ENCODE measurements at places on chromosomes 1 and 21. TPM values are rescaled to one million over a fixed set of nuclear protein-coding genes. Genes with fewer than 3 reads are reported as not detected.

Gene ABCG1
- 23.4 TPM for total RNA-seq

Gene CR1L
- total RNA-seq = 2.0 TPM

Gene CTSS
- total RNA-seq = 26.2 TPM

Gene RHBG
- not detected for total RNA-seq

Gene FCRL4
- total RNA-seq = not detected

Gene FAM72C
- total RNA-seq = 1.2 TPM

Gene OR6N2
- not detected for total RNA-seq

Gene TSSK3
- total RNA-seq = 2.4 TPM

Gene B3GALT5
- total RNA-seq = 3.1 TPM

Gene NBPF15
- 41.9 TPM for total RNA-seq

Gene OR6N1
- not detected for total RNA-seq

Gene ZNF672
- 13.8 TPM for total RNA-seq

Gene HTR1D
- 2.4 TPM for total RNA-seq

Gene FCGR1A
- 18.2 TPM for total RNA-seq

Gene OR2T11
- not detected for total RNA-seq

Gene OR2G6
- total RNA-seq = not detected

Gene SLC19A1
- 13.5 TPM for total RNA-seq

Gene PADI4
- total RNA-seq = 11.2 TPM

Gene MYOG
- 0.11 TPM for total RNA-seq

Gene OLIG1
- total RNA-seq = 32.3 TPM

Gene ITLN1
- 0.22 TPM for total RNA-seq

Gene SDC3
- 120 TPM for total RNA-seq

Gene FCGR2B
- 1.1 TPM for total RNA-seq

Gene RGS16
- 13.1 TPM for total RNA-seq

Gene RGS8
- total RNA-seq = 6.8 TPM

Gene DIPK1A
- 37.1 TPM for total RNA-seq

Gene NHLH1
- total RNA-seq = 1.9 TPM

Gene PCP4
- 29.4 TPM for total RNA-seq
